Sigmoid colon (tissue), 7 donors: ENCODE measurements at places on chromosomes 12 and 14. TPM values are rescaled to one million over a fixed set of nuclear protein-coding genes. Genes with fewer than 3 reads are reported as not detected.

The REC8 gene
- 24.1 TPM for total RNA-seq

The NTS gene
- total RNA-seq, result not detected

The NPFF gene
- total RNA-seq, result not detected

The GALNT9 gene
- total RNA-seq, result 3.5 TPM

The ERBB3 gene
- 10.2 TPM for total RNA-seq

The PRH2 gene
- 1.4 TPM for total RNA-seq

The TMEM132C gene
- total RNA-seq, result 2.0 TPM

The KLRG1 gene
- total RNA-seq, result 1.2 TPM

The PMCH gene
- total RNA-seq, result not detected

DNA sequence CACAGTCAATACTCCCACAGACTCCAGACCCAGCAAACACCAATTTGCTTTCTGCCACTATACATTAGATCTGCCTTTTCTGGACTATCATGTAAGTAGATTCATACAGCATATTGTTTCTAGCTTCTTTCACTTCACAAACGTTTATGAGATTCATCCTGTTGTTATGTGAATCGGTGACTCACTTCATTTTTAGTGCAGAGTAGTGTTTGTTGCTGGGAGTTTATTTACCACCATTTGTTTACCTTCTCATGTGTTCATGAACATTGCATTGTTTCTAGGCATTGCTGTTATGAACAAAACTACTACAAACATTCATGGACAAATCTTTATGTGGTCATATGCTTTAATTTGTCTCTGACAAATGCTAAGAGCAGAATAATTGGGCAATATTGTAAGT, 807.8 kb upstream of the TMEM132C start:
- no peak for DNase-seq

- no peak for DNase-seq
Observed at GRCh38 chr12:74984631-74985030, 225.0 kb downstream of the KCNC2 start.

GRCh38 chr12:64691227-64691794, 67.9 kb downstream of the GNS start:
- no peak for DNase-seq

- DNase-seq, result no peak
Observed at GRCh38 chr14:97101561-97101960, 304.4 kb downstream of the VRK1 start.

DNA sequence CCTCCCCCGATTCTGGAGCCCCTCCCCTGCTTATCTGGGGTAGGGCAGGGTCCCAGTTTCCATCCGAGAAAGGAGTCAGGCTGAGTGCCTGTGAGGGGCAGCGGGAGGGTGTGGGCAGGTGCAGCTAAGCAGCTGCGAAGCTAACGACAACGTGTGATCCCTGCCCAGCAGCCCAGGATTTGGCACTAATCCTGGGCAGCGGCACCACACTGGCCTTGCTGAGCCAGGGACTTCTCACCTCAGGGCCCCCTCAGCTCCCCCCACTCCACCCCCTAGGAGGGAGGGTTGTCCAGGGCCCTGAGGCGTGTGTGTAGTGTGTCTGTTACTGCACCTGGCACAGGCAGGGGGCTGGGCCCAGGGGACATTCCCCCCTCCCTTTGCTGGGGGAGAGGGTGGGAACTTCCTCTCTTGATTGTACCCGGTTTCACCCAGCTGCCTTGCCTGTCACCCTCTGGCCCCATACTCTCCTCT, 1.8 kb downstream of the SMIM41 start:
- peak; percentile 70 for DNase-seq

DNA sequence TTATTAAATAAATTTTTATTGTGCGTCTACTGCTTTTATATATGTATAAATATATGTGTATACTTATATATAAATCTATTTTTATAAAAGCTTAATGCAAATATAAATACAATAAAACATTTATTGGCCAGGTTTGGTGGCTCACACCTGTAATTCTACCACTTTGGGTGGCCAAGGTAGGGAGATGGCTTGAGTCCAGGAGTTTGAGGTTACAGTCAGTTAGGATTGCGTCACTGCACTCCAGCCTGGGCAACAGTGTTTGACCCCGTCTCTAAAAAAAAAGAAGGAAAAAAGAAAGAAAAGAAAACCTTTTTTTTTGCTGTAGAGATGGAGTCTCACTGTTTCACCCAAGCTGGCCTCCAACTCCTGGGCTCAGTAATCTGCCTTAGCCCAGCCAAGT, 20.9 kb downstream of the ACTR6 start:
- no peak for DNase-seq

- no peak for DNase-seq
Observed at GRCh38 chr14:40838601-40839000, 768.1 kb upstream of the LRFN5 start.

DNA sequence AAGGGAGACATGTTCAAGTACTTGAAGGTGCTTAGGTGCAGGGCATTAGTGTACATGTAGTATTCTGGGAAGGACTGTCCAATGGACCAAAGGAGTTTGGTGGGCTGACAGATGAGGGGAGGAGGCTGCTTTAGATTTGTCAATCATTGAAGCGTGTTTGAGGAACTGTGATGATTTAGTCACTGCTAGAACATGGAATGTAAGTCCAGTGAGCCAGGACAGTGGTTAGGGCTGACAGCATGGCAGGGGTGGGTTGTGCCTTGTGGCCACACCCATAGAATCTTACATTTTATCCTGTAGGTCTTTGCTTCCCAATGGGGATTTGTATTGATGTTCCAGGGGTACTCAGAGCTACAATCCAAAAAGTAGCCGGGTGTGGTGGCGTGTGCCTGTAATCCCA, 24.6 kb downstream of the DIP2B start:
- DNase-seq, result no peak

DNA sequence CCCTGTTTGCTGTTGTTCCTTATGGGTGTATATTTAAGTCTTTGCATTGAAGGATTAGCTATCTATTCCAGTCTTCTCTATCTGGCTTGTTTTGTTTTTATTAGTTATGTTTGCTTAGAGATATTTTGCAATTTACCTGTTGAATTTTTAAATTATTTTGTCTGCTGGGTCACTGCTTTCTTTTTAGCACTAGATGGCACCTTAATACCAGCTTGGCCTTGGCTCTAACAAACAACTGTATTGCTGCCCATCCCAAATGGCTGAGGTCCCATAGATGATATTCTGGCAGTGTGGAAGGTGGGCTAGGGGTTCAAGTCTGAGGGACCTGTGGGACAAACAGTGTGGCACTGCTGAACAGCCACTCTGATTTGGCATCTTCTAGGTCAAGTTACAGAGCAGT, 144.0 kb upstream of the FBXO33 start:
- no peak for DNase-seq

DNA sequence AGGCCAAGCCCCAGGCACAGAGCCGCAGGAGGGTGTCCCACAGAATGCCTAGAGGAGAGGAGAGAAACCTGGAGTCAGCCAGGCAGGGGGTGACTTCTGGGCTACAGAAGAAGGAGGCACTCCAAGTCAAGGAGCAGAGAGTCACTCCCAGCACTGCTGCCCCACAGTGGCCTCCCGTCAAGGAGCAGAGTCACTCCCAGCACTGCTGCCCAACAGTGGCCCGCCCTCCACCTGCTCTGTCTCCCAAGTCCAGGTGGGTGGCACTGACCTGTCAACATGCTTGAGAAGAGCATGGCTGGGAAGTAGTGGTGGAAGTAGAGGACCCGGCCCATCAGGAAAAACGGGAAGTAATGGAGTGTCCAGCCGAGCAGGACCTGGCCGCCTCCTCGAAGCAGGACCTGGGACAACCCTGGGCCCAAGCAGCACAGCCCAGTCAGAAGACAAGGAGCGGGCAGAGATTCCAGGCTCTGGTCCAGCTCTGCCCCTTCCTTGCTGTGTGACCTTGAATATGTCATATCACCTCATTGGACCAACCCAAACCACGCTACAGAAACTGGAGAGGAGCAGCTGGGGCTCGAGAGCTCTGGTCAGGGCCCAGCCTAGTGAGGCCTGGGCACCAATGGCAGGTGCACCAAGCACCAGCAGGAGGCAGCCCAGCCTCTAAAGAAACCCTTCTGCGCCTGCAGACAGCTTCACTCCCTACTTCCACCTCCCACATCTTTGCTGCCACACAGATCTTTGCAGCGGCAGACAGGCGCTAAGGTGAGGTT, 7.6 kb upstream of the NGB start:
- DNase-seq, result no peak

GRCh38 chr12:54385251-54385914, 850 bp upstream of the ZNF385A start:
- DNase-seq, result no peak

- DNase-seq, result no peak
Observed at GRCh38 chr12:25324861-25325260, 74.1 kb upstream of the KRAS start.

- DNase-seq, result no peak
Observed at GRCh38 chr12:109201496-109201885, 85.1 kb downstream of the ACACB start.

- no peak for DNase-seq
Observed at GRCh38 chr14:36773558-36773957, 111.9 kb downstream of the PAX9 start.

- no peak for DNase-seq
Observed at GRCh38 chr12:112714166-112714710, 77.3 kb upstream of the RPH3A start.
